ENCODE measurements at places on chromosomes 1 and 21.

DNA sequence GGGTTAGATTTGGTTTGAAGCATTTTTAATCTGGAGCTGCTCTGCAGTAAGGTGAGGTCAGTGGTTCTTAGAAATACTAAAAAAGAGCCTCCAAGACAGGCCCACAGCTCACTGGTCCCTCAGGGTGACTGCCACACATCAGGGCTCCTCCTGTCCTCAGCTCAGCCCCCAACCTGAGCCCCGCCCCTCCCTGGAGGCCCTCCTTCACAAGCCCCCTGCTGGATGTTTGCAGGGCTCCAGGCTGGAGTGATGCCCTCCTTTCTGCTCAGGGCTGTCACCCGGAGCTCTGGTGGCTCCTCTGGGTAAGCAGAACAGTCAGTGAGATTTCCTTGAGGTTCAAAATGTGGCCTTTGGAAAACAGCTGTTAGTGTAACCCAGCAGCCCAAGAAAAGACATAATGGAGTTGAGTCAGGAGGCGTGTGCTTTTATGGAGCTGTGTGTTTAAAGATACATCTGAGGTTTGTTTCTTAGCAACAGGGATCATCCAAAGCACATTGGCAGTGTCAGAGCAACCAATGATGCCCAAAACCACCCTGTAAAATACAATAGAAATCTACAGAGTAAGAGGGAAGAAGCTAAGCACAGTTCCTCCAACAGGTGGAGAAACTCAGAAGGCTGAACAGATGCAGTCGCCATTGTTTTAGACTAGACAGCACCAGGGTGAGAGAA lies 21.4 kb downstream of the STUM start:
- no peak for DNase-seq

- no peak for DNase-seq
Measured at GRCh38 chr1:49630156-49630555, 393.6 kb downstream of the AGBL4 start.

DNA sequence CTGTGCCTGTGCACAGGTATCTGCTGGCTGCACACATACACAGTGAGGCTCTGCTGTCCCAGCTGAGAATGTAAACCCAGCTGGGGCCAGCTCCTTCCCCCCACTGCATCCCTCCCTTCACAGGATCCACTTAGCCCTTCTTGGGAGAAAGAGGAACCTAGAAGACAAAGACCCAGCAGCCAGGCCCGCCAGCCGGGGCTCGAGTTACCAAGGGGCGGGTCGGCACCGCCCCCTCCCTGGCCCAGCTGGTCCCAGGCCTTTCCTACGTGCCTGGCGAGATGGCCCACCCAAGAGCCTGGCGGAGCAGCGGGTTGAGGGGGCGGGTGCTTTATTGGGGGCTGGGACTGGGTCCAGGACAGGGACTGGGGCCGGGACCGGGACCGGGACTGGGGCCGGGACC lies 2.1 kb downstream of the SH3BGRL3 start:
- no peak for DNase-seq

DNA sequence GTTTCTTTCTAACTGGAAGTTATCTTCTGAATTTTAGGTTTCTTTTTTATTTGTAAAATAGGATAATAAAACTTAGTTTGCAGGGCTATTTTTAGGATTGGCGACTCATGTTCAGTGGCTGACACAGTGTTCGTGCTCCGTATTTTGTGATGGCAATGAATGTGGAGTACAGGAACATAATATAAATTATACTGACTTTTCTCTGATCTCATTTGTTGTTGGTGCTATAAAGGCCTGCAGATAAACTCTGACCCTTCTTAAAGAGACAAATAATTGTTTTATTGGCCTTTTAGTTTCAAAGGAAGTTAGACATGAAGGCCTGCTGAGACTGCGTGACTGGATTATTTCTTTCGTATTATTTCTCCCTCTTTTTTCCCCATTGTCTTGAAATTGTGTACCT lies 339.6 kb downstream of the PDE4B start:
- DNase-seq: no peak

- DNase-seq: no peak
Measured at GRCh38 chr1:107142140-107142542, 1.3 kb downstream of the NTNG1 start.

DNA sequence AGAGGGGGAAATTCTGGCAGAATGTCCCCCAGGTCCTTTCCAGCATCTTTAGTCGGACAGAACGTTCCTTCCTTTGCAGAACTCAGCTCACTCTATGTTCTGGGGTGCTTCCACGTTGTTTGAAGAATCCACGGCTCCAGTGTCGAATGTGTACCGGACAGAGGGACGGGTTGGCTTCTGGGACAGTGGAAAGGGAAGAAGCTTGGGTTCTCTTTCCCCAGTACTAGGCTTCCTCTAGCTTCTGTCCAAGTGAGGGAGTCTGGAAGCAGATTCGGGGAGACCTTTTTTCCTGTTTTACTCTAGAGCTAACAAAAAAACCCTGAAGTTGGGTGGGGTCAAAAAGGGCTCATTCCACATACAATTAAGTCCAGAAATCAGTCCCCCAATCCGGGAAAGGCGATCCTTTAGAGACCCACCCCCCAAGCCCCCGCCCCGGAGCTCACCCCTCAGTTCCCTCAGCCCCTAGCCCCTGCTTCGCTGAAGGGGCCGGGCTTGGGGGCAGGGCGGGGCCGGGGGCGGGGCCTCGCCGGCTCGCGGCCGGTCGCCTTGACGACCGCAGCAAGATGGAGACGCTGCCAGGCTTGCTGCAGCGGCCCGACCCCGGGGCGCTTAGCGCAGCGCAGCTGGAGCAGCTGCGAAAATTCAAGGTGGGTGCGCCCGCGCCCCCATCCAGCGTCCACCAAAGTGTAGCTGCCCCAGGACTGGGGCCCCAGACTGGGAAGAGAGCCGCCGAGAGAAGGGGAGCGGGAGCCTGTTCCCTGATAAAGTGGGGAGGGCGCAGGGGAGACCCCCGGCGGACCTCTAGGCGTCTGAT lies at the start of gene RIIAD1:
Gene RIIAD1, plus strand, starts transcription at position 549 of the 814 bp plus-strand sequence. Its CDS starts 15 bp downstream, at position 564.
- DNase-seq: peak; percentile 19

Measured in stimulated activated CD4-positive, alpha-beta T cell treated with anti-CD3 and anti-CD28 coated beads, Interleukin-2, amount 100 ng/mL, for 4 hours (primary cell).